ENCODE measurements at places on chromosomes 4 and X.
A peak's percentile ranks its signal among the peaks of the same experiment; 100 is the strongest.

GRCh38 chr4:100511896-100512295 lies 5.9 kb downstream of the EMCN start:
- DNase-seq, result no peak

DNA sequence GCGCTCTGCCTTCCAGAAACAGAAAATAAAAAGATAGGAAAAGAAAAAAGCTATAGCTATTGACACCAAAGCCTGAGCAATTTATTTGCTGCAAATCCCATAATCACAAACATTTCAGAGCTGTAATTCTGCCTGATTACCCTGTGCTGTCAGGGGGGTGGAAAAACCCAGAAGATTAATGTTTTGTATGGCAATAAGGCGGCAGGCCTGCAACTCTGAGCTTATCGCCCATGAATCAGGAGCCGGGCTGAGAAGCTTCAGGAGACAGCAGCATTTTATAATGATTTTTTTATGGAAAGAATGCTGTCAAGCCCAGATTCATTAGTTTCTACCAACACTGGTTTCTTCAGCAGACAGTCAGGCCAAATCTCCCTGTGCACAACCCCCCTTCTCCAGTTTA lies 82.6 kb upstream of the TMEM164 start:
- no peak for DNase-seq

GRCh38 chr4:105751718-105752299 lies 43.2 kb downstream of the GSTCD start:
- DNase-seq, result no peak

DNA sequence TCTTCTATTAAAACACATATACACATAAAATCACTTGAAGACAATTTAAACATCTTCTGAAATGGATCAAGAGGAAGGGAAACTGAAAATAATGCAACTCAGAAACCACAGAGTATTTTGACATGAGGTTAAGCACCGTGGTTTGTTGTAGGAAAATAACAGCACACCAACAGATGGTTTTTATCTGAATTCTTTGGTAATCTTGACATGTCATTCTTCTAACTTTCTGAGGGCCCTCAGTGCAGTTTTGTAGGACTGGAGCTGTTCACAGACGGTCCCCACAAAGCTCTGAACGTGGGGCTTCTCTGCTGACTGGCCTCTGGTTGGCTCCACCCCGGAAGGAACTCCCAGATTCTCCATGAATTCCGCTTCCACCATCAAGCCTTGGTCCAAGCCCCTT lies 16.0 kb upstream of the TLR8 start:
- peak; percentile 1 for DNase-seq

DNA sequence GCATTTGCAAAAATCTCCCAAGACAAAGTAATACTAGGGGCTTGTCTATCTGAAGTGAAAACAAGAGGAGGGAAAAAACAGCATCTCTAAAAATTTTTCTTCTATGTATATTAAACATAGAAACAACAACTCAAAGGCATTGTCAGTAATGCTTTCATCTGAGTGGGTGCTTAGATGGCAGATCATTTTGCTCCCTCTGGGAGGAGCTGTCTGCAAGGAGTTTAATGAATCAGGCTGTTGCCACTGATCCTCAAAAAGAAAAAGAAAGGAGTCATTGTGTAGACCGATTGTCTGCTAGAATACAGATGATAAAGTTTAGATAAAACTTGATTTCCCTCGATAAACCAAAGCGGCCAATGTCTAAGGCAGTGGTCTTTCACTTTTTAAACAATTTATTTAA lies 49.7 kb upstream of the KLHL8 start:
- DNase-seq, result peak; percentile 43

DNA sequence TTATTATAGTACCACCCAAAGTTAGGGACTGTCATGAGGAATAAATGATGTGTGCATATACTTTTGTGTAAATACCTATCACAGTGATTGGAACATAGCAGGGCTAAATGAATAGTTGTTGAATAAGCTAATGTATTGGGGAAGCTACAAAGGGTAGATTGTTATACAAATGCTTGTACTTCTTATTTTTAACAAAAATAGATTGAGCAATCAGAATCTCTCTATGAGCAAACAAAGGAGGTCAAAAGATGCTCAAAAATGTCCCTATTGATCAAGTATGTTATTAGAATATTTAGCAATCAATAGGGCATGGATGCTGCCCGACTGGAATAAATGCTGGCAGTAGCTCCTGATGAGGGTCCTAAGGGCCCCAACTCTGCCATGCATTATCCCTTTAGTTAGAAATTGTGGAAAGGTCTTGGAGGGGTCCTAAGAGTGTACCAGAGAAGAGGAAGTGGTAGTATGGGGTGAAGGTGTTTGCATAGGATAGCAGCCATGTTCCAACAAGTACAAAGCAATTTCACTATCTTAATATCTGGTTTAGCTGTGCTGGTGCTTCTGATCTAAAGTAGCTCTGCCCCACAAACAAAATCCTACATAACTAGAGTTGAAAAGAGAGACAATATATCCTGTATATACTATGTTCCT lies 33.1 kb upstream of the TAPT1 start:
- DNase-seq, result no peak

GRCh38 chrX:109632906-109633504 lies 8.0 kb upstream of the KCNE5 start:
- DNase-seq, result no peak

DNA sequence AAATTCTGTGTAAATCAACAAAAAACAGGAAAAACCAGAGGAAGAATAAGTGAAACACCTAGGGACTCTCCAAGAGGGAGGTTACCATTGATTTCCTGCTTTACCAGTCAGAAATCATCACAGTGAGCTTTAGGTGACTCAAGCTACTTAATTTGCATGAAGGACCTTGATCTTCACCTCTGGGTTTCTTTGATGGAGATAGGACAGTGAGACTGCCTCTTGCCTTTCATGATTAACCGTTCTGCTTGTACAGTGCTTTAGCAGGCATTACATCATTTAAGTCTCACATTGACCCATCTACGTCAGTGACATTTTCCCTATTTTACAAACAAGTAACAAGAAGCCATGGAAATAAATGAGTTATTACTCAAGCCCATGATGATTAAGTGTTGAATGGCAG lies 3.4 kb upstream of the GK start:
- peak; percentile 54 for DNase-seq

DNA sequence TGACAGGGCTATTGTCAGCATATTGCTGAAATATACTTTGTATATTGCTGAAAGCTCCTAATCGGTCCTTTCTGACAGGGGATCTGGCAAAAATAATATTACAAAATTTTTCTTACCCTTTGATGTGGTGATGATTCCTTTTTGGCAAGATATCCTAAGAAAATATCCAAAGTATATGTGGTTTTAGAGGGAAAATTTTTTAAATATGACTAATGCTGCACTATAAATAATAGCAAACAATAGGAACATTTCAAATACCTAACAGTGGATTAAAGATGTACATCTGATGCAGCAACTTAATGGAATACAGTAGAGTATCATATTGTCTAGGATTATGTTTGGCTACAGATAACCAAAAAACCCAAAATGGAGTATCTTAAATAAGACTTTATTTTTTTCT lies 49.6 kb downstream of the RRAGB start:
- peak; percentile 1 for DNase-seq

- DNase-seq, result peak; percentile 8
Measured at GRCh38 chr4:156472624-156473023, 499.0 kb downstream of the PDGFC start.

DNA sequence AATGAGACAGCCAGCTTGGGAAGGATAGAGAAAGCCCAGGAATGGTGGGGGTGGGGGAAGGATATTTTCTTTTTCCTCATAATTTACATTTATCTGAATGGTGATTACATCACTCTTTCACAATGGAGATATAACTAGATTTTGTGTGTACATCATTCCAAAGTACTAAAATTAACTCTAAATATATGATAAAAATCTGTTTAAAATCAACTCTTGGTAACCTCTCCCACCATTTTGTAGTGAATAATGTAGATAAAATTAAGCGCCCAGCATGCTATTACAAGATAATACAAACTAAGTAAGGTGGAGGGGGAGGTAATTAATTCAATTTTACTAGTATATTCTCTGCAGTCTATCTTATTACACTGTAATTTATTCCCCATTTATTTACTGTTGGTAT lies 78.9 kb downstream of the NCAPG start:
- DNase-seq, result no peak

GRCh38 chr4:3868211-3869173 lies 102.3 kb downstream of the ADRA2C start:
- DNase-seq, result no peak

DNA sequence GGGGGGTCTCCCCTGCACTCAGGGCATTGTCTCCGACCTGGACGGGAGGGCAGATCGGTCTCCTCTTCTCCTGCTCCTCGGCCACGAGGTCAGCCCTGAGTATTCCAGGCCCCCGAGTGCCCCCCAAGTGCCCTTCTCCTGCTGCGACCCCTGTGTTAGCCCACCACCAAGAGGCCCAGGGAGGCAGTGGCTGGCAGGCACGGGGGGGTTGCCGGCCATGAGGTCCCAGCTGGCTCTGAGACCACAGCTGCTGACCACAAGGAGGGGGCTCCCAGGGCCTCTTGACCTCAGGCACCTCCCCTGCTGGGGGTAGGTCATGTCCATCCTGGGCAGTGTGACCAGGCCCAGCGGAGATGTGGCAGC lies 186.1 kb upstream of the PSAPL1 start:
- no peak for DNase-seq

GRCh38 chr4:169233691-169234090 lies 37.1 kb downstream of the SH3RF1 start:
- no peak for DNase-seq

DNA sequence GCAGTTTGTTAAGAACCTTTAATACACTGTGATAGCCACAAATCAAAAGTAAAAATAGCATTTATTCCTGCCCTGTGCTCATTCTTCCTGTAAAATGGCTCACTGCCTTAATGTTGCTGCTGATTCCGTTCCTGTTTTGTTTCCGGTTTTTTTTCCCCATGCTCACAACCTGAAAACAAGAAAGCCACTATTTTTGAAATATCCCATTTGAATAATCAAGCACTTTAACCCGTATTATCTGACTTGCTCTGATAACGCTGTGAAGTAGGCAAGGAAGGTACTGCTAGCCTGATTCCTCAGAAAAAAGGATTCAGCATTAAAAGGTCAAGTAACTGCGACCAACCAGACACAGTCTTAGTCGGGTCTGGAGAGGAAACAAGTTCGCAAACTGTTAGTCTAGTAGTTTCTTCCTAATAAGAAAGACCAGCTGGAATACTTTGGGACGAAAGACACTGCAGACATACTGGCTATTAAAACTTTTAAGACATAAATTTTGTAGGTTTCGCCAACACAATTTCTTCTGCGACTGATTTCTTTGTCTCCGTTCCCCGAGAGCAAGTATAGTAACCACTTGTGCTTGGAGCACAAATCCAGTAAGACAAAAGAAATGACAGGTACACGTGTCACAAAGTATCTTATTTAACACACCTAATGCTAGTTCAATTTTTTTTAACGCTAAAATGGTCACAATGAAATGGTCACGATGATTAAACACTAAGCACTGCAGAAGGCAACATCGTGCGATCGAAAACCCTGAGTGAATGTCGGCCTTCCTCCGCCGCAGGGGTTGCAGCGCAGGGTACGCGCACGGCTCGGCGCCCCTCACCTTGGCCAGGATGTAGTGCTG lies 802 bp downstream of the COX18 start:
- no peak for DNase-seq

- no peak for DNase-seq
Measured at GRCh38 chr4:184942444-184943425, 75.6 kb upstream of the HELT start.

GRCh38 chr4:165204462-165204830 lies 2.9 kb upstream of the KLHL2 start:
- no peak for DNase-seq

DNA sequence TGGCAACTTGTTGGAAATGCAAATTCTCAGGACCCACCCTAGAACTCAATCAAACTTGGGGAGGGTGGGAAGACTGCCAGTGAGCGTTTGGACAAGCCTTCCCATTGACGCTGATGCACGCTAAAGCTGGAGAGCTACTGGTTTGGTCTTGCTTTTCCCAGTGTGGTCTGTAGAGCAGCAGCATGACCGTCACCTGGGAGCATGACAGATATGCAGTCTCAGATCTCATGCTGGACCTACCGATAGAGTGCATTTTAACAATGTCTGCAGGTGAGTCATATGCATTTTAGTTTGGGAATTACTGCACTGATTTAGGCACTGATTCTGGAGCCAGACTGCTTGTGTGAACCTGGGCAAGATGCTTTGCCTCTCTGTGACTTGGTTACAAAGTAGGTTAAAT lies 27.2 kb downstream of the HPF1 start:
- DNase-seq, result no peak

- DNase-seq, result no peak
Measured at GRCh38 chr4:153476829-153477574, 10.8 kb downstream of the TMEM131L start.

DNA sequence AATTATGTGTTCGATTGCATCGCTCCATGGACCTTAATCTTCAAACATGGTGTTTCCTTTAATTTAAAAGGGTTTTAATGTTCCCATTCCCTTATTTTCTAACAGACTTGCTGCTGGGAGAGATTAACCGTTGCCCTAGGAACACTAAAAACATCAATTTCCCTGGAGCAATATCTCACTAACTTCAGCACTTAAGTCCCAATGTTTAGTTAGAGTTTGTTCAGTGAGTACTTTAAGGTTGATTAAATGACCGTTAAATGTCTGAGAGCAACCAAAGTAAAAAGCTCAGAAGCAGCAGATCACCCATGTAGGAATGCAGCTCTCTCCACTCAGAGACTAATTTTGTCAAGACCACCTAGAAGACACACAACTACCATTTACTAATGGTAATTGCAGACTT lies 111.2 kb upstream of the PDE5A start:
- DNase-seq, result no peak

DNA sequence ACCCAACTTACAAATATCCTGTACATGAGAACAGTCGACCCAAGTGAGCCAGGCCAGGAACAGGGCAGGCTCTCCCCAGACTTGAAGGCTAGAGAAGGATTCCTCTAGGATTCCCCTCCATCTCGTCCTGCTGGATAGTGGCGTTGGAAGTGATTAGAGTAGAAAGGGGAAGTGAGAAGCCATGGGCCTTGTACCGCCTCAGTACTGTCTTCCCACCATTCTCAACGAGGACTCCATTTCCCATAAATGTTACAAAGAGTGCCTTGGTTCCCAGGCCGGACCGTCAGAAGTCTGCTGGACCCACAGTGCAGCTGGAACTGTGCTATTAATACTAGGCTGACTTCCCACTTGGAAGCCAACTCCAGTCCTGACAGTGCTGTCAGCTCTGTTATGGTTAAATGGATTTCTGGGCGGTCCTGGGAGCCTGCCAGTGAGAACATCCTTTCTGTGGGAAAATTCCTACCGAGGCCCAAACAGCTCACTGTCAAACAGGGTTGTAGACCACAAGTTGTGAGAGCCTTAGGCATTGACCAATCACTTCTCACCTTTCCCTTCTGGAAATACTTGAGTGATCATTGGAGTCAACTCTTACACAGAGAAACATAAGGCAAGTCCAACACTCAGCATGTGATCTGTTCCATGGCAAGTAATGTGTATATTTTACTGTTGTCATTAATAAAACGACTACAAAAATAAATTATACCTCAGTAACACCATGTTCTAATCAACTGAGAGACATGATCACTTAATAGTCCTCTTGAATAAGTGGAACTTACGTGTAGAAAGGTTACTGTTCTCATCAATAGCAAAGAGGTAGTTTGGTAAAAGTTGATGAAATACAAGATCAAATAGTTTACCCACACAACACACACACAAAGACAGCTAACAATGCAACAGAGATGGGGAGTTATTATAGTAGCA lies 58.4 kb downstream of the AMELX start:
- DNase-seq, result peak; percentile 81
